Hematopoietic multipotent progenitor cell treated with erythropoietin and hydrocortisone succinate and interleukin-3 and kit ligand, for 15 days (in vitro differentiated cells): ENCODE measurements at places on chromosomes 6 and 20.

- DNase-seq, result no peak
Observed at GRCh38 chr6:293193-294174, 1.2 kb downstream of the DUSP22 start.

DNA sequence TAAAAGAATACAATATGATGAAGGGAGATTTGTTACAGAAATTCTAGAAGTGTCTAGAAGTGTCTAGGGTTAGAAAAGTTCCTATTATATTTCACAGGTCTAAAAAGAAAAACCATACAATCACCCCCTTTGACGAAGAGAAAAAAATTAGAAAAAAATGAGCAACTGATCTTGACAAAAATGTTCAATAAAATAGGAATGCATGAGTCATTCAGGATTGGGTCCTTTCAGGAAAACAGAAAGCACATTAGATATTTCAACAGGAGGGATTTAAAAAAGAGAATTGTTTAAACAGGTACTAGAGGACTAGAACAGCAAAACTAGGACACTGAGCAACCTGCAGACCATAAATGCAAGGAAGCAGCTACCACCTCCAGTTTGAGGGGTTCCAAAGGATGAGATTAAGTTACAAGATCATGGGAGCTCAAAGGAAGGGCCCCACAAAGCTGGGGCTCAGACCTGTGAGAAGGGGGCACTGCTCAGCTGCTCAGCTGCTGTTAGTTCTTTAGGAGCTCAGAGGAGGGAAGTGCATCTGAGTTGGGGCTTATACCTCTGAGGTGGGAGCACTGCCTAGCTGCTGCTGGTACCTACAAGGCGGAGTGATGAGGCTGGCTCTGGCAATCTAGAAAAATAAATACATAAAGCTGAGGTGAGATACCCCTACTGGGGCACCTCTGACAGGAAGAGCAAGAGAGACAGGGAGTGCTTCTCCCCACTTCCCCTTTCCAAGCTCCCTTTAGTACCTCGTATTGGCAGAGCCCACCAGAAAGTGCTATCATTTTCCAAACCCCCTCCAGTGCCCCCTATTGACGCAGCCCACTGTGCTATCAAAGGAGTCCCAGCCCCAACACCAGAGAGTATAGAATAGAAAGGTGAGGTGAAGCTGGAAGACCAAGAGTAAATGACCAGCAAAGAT lies 27.1 kb upstream of the BEND6 start:
- DNase-seq, result no peak

DNA sequence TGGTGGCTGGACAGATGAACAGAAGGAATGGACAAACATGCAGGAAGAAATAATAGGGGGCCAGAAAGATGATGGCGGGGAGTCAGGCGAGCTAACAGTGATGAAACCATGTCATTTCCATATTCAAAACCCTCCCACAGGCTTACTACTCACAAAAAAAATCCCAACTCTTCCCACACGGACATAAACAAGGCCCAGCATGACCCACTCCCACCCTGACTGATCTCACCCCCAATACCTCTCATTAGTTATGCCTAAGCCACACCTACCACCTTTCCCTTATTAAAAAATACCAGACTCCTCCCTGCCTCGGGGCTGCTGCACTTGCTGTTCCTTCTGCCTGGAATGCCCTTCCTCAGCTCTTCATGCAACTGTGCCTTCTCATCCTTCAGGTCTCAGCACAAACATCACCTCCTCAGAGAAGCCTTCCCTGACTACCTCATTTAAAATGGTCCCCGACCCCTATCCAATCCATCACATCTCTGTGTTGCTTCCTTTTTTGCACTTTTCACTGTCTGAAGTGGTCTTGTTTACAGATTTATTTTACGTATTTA lies 145.8 kb downstream of the PREX1 start:
- DNase-seq, result no peak

DNA sequence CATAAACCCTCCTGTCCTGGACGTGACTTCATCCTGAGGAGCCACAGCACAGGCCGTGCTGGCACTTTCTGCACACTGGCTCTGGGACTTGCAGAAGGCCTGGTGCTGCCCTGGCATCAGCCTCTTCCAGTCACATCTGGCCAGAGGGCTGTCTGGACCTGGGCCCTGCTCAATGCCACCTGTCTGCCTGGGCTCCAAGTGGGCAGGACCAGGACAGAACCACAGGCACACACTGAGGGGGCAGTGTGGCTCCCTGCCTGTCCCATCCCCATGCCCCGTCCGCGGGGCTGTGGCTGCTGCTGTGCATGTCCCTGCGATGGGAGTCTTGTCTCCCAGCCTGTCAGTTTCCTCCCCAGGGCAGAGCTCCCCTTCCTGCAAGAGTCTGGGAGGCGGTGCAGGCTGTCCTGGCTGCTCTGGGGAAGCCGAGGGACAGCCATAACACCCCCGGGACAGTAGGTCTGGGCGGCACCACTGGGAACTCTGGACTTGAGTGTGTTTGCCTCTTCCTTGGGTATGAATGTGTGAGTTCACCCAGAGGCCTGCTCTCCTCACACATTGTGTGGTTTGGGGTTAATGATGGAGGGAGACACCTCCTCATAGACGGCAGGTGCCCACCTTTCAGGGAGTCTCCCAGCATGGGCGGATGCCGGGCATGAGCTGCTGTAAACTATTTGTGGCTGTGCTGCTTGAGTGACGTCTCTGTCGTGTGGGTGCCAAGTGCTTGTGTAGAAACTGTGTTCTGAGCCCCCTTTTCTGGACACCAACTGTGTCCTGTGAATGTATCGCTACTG lies 22.0 kb upstream of the PYGB start:
- no peak for DNase-seq

DNA sequence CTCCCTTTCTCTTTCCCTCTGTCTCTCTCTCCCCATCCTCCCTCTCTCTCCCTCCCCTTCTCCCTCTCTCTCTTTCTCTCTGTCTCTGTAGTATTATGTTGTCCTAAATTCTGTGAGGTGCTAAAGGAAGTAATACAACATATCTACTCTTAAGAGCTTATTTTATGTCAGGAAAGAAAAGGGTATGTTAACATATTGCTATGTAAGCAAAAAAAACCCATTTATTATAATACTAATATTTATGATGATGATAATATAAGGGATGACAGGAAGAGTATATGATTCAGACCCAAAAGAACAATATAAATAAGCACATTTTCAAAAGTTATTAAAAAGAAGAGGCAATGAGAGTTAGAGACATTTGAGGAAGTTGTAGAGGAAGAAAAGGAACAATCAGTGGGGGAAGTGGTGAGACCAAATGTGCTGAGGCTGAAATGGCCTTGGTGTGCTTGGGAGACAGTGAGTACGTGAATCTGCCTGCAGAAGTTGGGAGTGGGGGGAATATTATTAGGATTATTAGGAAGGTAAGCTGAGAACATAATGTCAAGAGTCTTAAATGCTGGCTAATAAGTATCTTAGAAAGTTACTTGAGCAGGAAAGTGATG lies 303.6 kb upstream of the FERMT1 start:
- DNase-seq, result no peak

DNA sequence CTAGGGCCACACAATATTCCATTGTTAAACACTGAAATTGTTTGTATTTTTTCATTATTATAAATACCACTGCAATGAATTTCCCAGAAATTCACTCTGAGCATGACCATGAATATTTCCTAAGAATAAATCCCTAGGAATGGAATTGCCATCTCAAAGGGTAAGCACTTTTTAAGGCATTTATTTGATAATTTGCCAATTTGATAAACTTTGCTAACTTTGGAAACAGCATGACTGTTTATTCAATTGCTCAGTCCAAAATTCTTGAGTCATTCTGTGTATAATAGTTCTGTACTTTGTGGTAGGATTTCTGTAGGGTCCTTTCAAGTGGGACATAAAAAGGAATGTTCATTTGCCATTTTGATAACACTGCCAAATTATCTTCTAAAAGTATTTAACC lies 44.2 kb upstream of the TOX2 start:
- no peak for DNase-seq

- no peak for DNase-seq
Observed at GRCh38 chr20:2280082-2280481, 15.7 kb upstream of the TGM3 start.

- no peak for DNase-seq
Observed at GRCh38 chr20:20691477-20692235, 20.8 kb downstream of the RALGAPA2 start.

DNA sequence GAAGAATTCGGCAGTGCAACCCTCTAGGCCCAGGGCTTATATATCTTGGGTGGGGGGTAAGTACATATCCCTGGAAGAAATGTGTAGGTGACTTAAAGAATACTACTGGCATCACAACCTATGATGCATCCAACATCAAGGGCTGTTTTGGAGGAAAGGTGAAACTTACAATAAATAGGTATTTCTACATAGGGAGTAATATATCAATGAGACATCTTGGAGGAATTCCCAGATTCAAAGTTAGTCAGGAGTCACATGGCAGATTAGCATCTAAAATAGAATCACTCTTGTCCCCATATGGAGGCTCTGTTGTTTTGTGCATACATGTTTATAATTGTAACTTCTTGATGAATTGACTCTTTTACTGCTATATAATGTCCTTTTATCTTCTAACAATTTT lies 375.5 kb downstream of the PAX1 start:
- DNase-seq, result no peak

DNA sequence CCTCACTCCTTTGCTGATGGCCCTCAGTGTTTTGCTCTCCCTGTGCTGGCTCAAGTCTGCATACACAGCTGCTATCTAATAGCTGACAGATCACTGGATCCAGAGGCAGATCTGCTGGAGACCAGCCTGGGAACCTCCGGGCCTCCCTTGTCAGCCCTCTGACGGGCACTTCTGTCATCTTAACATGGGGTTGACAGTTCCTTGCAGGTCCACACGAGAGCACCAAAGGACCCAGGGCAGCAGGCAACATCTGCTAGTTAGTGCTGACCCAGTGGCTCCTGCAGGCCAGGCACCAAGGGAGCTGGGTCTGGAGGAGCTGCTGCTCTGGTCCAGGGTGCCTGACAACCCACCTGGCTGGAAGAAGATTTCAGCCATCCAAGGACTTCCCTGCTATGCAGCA lies 208.1 kb downstream of the UST start:
- DNase-seq, result no peak

DNA sequence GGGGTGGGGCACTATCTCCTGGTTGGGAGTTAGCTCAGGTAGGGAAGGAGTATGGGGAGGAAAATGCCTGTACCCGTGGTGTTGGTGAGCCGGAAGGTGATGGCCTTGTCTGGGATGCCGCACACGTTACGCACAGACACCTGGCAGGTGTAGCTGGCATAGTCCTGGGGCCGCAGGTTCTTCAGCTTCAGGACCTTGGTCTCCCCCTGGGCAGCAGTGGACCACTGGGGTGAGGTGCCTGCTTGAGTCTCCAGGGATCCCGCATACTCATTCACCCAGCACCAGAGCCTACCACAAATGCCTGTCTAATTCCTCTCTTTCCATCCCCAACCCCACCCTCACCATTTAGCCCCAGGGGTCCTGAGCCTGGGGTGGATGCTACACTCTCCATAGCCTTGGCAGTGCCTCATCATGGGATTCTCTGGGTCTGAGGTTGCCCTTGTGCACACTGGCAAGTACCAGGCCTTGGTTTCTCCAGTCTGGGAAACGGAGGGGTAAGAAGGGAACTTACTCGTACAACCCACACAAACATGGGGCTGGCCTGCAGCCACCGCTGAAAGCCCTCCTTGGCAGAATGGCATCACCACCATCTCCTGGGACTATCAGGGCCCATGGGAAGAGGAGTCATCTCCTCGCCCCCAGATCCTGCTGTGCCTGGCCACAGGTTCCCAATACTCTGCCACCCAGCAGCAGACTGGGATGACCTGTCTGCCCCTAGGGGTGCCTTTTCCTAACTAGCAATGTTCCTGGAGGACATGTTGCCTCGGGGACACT lies 42.8 kb downstream of the MDGA1 start:
- no peak for DNase-seq

DNA sequence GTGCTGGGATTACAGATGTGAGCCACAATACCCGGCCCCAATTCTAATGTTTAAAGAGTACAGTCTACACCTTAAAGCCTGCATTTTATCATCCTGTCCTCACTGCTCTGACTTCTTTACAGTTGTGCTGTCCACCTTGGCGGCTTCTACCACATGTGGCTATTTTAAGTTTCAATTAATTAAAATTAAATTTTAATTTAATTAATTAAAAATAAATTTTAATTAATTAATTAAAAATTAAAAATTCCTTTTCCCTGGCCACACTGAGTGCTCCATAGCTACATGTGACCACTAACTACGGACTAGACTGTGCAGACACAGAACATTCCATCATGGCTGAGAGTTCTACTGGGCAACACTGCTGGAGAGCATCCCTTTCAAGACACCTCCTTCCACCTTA lies 27.4 kb downstream of the ATP9A start:
- no peak for DNase-seq

DNA sequence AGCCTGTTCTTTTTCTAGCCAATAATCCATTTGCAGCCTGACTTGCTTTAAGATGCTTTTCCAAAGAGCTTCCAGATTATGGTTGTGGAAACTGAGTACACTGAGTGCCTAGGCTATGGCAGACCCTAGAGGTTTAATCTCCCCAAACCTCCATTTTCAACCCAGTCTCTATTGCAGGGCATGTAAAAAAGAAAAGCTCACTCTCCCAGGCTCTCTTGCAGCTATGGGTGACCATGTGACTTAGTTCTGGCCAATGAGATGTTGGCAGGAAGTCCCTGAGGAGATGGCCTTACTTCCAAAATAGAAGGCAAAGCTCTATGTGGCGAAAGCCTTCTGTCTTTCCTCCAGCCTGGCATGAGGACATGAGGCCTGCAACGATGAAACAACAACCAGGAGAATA lies 3.8 kb downstream of the PDRG1 start:
- DNase-seq, result no peak

DNA sequence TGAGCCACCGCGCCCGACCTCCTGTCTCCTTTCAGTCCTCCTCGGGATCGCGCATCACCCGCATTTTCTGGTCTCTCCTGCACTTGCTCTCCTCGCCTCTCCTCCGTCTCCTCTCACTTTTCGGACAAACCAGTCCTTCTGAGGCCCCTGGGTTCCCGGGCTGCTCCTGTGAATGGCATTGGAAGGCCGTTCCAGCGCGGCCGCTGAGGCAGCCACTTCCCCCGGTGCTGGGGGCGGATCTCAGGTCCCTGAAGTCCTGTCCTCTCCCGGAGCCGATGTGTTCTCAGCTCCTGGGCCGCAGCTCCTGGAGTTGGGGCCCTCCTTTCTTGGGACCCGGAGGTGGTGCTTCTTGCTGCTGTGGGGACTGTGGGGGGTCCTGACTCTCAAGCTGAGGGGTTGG lies 803 bp downstream of the MICB start:
- no peak for DNase-seq

GRCh38 chr6:168050225-168050880 lies 28.7 kb downstream of the FRMD1 start:
- no peak for DNase-seq

- DNase-seq, result no peak
Observed at GRCh38 chr6:14100138-14100537, 17.4 kb upstream of the CD83 start.
